ENCODE measurements at places on chromosomes 13 and 19. TPM values are rescaled to one million over a fixed set of nuclear protein-coding genes. Genes with fewer than 3 reads are reported as not detected.

GRCh38 chr13:111610081-111610480 lies 289.6 kb downstream of the TEX29 start:
- DNase-seq: no peak

- DNase-seq: no peak
These were observed 45.1 kb downstream of the OLFM4 start for GRCh38 chr13:53073711-53074110.

Gene C3
- total RNA-seq: 1,321 TPM

Gene ZNF560
- 0.83 TPM for total RNA-seq

Data from lower lobe of right lung (tissue), 2 donors.